ENCODE measurements at places on chromosomes 6 and 20.

DNA sequence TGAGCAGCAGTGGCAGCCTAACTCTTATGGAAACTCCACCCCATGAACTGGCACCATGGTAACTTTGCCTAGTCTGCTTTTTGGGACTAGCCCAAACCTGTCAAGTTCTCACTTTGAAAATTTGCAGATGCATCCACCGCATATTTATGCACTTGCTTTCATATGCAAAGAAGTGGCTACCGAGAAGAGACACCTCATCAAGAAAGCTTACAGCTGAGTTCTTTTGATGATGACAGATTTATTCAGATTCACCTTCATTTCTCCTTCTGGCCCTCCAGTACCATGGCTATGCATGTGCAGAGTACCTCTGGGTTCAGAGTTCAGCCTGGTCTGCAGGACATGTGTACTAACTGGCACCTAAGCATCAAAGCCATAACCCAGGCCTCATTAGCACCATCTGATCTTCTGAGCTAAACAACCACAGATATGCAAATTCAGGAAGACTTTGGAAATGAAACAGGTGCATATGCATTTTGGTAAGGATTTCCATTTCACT, 154.3 kb upstream of the TENT5A start:
- DNase-seq = no peak

GRCh38 chr6:150128425-150128824, 14.4 kb upstream of the PPP1R14C start:
- no peak for DNase-seq

DNA sequence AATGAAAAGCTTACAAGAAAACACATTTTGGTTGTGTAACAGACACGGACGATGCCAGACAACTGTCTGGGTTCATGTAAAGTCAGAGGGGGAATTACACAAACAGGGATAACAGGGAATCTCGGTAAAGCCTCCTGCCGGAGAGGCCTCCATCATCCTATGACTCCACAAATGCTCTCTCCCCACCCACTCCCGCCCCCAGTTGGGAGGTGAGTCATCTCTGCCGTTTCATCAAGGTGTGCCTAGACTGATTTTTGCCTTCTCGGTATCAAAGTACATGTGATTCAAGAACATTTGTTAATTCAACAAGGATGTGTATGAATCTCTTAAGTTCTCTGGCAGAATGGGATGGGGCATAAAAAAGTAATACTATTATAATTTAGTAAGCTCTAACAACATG, 304.9 kb upstream of the PRDM1 start:
- no peak for DNase-seq

- DNase-seq = no peak
These were observed 264.7 kb downstream of the ZNF217 start for GRCh38 chr20:53328961-53329360.

- DNase-seq = no peak
These were observed 8.1 kb downstream of the SYNJ2 start for GRCh38 chr6:157989541-157990289.

DNA sequence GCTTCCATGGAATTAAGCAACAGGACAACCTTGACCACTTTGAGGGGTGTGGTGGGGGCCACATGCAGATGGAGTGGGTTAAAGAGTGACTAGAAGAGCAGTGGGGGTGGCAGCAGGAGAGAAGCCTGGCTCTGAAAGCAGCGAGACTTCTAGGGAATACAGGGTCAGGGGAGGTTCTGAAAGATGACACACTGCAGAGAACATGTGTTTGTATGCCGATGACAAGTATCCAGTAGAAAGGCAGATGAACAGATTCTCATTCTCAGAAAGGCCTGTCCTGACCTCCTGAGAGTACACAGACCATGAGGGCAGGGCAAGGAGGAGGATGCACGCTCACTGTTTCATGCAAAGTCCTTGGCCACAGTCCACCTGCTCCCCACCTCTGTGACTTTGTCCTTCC, 2.9 kb downstream of the LPA start:
- DNase-seq = no peak

DNA sequence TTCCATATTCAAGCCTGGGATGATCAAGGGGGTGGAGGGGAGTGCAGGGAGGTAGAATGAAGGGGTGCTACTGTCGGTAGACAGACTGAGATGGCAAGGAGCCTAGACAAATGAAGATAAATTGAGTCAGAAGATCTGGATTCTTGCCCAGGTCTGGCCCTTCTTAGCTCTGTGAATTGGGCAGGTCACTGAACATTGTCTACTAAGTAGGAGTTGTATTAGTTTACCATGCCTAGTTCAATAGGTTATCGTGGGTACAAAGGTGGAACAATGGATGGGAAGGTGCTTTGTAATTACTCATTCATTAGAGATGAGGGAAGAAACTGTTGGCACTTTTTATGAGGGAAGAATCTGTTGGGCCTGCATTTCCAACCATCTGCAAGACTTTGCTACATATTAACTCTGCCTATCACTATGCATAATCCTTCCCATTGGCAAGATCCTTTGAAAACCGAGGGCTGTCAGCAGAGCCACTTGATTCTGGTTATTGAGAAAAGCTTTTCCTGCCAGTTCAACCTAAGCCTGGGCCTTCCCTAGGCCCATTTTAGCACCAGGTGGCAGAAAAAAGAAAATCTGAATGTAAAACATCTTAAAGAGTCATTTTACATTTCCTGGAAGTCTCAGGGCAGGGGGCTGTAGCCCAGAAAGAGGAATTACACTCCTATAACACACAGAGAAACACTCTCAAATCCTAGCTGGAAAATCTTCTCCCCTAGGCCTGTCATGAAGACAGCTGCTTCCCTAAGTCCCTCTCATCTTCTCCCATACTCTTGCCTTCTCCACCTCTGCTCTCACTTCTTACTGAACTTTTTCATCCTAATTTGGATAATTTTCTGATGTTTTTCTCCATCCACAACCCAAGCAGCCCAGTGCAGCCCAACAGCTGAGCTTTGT, 103.5 kb downstream of the CD24 start:
- DNase-seq = no peak

DNA sequence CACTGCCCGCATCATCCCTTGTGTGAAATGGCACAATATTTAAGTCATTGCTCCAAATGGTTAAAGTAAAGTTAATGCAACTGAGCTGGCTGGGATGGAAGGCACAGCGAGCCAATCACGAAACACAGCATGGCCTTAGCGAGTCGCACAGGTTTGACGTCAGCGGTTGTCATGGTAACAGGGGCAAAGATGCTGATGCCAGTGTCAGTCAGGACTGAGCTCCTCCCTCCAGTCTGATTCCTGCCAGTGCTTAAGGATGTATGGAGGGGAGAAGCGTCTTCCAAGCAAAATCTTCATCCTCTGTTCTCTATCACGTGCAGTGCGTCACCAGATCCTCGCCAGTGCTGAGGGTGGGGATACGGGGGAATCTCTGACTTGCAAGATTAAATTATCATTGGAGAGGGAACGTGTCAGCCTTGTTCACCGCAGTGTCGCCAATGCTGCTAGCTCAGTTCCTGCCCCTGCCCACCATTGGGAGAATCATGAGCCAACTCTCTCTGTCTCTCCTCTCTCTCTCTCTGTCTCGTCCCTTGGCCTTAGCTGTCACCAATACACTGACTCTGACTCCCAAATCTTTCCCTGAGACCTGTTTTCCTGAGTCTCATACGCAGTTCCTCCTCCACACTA, 24.5 kb downstream of the TSPYL4 start:
- peak; percentile 53 for DNase-seq

DNA sequence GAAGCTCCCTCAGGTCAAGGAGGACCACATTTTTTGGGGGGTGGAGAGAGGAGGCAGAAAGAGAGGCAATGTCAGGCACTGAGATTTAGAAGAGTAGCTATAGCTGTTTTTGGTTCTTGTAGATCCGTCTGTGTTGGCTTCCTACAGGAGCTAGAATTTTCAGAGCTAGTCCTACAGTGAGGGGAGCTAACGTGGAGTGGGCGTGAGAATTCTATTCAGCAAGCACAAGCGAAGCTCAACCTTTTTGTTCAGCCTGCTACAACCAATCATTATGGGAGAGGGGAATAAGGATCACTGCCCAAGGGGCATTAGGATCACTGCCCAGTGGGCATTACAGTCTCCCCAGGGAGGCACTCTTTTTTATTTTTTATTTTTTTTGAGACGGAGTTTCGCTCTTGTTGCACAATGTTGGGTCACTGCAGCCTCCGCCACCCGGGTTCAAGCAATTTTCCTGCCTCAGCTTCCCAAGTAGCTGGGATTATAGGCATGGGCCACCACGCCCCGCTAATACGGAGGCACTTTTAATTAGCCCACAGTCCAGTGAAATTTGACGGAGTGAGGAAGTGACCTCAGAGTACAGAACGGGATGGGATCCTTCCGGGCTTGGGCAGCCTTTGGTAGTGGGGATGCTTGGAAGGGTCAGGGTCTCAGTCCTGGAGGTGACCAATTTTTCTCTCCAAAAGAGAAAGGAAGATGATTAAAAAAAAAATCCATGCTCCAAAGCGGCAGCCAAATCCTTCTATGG, 1.1 kb upstream of the PANK2 start:
- peak; percentile 26 for DNase-seq

- DNase-seq = no peak
These were observed 115.7 kb upstream of the PRND start for GRCh38 chr20:4606051-4606450.

DNA sequence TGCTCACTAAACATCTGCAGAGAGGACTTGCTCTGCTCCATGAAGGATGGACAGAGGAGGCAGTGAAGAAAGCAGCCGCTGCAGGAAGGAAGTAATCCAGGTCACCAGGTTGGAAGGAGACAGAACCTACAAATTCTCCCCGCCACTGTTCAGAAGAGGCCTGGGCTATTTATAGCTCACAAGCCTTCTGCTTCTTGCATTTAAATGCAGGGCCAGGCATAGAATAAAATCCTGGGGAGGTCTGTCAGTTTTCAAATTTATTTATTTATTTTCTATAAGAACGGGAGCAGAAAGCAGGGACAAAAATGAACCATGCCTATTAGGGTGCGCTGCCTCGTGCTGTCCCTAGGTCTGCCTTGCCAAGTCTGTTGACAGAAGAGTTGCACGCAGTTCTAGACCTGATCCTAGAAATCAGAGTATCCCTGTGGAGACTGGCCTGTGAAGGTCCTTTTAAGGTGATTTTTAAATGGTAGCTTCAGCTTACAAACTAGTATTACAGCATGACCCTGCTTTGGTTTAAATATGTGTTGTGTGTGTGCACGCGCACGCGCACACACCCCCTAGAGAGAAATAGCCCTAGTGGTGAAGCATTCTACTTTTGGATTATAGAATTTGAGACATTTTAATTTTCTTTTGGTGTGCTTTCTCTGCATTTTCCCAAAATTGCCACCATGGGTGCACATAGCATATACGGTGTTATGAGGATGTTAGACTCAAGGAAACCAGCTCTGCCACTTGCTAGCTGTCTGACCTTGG, 19.5 kb downstream of the RIMS4 start:
- no peak for DNase-seq

GRCh38 chr6:135883536-135883935, 32.0 kb downstream of the PDE7B start:
- DNase-seq = no peak

- DNase-seq = no peak
These were observed 12.5 kb downstream of the GNL1 start for GRCh38 chr6:30543821-30544220.

DNA sequence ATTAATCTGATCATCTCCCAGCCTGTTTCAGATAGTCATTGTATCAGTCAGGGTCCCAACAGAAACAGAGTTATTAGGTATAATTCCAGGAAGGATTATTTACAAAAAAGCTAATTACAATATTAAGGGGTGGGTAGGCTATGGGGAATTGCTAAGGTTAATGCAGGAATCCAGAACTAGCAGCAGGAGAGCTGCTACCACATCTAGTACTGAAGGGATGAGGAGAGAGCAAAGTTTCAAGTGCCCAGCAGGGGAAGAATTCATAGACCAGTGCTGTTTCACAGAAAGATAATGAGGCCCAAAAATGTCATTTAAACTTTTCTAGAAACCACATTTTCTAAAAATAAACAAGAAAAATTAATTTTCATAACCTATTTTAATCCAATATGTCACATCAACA, 284.2 kb downstream of the HACE1 start:
- DNase-seq = no peak

DNA sequence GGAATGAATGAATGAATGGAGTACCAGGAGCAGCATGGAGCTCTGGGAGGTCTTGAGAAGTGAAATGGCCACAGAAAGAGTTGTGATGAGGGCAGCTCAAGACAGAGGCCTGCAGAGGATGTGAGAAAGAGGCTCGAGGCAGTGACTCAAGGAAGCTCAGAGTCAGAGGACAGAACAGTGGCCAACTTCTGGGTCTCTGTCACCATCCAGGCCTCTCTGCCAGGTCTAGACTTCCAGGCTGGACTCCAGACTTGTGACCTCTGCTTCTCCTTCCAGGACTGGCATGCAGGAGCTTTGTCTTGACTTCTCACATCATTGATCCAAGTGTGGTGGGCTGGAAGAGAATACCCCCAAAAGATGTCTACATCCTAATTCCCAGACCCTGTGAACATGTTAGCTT, 119.8 kb downstream of the TOX2 start:
- no peak for DNase-seq

DNA sequence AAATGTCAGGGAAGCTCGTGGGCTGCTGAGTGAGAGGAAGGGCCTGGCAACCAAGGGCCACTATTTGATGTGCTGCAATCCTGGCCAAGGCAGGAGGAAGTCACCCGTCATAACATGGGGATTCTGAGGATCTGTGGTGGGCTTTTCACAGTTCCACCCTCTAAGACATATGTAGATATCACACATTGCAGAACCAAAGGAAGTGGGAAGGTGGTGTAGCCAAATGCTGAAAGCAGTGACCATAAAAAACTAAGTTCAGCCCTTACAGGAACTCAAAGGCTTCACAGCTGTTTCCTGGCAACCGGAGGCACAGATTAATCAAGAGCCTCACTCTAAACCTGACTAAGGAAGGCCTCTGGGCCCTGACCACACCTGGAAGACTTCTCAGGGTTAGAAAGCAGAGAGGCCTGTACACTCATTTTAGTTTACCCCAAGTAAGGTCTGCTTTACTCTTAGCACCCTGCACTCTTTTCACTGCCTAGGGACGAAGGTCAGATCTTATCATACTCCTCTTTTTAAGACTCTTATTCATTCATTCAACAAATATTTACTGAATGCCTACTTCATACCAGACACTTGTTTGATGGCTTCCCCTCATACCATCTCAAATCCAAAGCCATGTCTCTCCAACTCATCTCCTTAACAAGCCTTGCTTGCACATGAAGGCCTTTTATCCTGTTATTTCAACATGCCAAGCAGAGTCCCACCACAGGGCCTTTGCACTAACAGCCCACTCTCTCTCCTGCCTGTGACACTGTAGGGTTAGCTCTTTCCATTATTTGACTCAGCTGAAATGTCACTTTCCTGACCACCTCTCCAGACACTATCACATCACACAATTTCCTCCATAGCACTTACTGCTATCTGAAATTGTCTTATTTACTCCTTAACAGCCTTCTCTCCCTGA, 2.6 kb downstream of the UBE2V1 start:
- no peak for DNase-seq

GRCh38 chr6:106823732-106824351, 150.7 kb downstream of the CD24 start:
- no peak for DNase-seq

DNA sequence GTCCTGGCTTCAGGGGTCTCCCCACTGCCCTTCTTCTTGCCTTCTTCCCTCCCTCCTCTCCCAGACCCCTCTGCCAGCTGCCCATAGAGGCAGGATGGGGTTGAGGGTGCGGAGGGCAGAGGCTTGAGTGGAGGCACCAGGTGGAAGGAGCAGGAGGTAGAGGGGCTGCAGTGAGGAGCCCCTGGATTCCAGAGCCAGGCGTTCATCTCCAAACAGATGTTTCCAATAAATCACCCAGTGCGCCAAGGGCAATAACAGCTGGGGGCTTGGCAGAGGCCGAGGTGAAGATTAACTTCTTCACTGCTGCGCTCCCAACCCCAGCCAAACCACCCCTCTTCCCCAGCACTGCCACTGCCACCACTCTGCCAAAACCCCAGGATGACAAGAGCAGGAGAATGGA, 10.7 kb downstream of the MDFI start:
- DNase-seq = no peak

GRCh38 chr6:5423251-5423650, 161.9 kb downstream of the FARS2 start:
- DNase-seq = no peak

Measured in WERI-Rb-1 (cell line).